ENCODE measurements at places on chromosomes 1 and 21.
A peak's percentile ranks its signal among the peaks of the same experiment; 100 is the strongest.

DNA sequence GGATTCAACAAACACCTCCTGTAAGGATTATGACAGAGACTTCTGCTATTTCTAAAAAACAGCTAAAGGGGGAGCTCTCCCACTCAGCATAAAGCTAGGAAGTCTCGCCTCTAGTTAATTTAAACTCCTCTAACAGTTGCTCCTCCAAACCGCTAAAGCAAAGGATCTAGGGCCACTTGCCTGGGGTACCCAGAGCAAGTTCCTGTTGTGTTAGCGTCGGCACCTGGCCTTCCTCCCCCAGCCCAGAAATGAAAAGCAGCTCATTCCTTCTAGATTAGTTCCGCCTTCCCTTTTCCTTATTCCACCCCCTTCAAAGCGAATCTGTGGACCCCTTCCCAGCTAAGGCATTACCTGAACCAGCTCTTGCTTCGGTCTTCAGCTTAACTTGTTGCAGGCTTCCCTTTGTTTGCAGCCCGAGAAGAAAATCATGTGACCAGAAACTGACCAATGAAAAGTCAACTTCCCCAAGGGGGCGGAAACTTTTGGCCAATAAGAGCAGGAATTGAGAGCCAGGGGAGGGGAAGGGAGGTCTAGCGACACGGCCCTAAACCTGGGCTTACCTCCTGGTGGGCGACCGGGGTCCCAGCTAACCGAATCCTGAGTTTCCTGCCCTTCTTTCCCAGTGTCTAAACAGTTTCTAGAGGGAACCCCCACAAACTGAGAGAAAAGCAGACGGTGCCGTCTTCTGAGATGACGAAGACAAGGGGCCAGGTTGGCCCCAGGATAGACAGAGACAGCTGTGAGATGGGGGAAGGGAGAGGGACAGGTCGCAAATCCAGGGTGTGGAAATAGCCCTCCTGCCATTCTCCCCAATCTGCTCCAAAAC is at the start of gene PBXIP1:
Gene PBXIP1 (minus strand): TSS at position 382 of the 826 bp plus-strand sequence. CDS start 2,378 bp downstream, outside the sequence.
- DNase-seq: peak; percentile 97

DNA sequence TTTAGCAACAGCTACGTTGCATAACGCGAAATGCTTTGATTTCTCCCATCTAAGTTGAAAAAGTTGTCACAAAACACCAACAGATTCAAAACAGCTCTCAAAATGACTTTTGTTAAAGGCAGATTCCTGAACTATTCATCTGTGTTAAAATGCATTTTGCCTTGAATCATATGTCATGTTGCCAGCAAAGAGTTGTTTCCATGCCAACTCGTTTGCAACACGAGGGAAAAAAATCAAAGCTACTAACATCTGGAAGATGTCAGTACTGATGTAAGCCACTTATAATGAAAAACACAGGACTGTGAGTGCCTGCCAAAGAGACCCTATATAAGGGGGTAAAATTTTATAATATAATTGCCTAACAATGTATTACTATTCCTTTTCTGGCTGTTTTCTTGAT is 182.7 kb upstream of the PTBP2 start:
- no peak for DNase-seq

GRCh38 chr1:10856863-10857598 is 60.6 kb upstream of the CASZ1 start:
- DNase-seq: no peak

DNA sequence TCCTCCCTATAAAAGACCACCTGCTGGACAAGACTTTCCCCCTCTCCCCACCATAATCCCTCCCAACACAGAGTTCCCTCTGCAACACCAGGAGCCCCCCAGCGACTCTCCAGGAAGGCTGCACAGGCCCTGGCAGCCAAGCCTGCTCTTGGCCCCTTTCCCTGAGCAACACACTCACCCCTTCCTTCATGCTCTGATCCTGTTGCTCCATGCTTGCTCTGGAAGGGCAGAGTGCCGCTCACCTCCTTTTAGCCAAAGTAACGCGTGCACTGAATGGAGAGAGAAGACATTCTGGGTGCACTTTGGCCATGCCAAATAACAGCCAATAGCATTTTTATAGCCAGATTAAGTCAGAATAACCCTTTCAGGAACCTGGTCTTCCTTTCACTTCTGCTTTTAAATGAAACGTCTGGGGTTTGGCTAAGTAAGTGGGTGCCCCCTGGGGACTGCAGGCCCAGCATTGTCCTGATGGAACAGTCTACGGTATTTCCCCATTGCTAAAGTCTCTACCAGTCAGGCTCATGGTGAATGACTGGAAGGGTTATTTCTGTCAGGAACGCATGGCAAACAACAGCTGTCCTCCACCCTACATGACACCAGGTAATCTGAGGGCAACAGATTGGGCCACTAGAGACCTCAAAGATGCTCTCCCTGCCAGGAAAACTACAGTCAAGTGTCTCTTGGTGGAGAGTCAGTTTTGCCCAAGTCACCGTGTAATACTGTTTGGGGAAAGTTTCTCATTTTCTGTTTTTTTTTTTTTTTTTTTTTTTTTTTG is at the start of gene SLC2A5:
Gene SLC2A5 (minus strand): TSS at position 310 of the 775 bp plus-strand sequence. CDS start 99 bp downstream, at position 211.
- no peak for DNase-seq

DNA sequence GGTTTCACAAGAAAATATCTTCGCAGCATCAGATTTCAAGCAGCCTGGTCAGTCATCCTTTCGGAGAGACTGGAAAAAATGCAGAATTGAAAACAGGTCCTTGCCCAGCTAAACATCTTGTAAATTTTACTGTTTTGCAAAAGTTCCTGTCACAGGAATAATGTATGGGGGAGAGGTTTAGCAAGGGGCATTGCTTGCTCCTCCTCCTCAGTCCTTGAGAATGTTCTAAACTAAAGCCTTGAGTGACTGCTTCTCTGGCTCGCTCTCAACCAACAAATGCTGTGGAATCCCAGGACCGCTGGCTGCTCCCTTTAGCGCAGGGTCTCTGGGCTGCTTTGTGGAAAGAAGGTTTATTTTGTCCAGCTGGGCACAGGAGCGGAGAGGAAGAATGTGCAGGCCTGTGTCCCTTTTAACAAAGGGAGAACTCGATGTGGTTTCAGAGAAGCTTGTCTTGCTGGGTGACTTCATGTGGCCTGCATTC is 33.6 kb upstream of the FHAD1 start:
- DNase-seq: no peak

DNA sequence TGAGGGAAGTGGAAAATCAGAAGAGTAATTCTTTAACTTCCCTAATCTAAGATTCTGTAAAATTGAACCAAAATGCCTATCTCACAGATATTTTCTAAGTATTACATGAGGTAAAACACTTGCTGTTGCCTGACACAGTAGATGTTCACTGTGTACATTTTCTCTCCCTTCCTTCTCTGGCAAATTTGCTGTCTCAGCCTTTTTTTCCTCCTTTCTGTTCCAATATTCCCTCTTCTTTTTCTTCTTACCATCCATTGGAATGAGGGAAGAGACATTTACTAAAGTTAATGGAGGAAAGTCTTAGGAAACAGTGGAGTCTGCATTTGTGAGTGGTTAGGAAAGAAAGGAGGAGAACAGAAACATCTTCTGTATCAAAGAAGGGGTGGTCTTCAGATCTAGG is 239.9 kb downstream of the ZP4 start:
- DNase-seq: no peak

Measured in CD4-positive, alpha-beta T cell treated with Interleukin-10 for 1 hour (primary cell).